ENCODE measurements at places on chromosomes 11 and 22.
A peak's percentile ranks its signal among the peaks of the same experiment; 100 is the strongest.

DNA sequence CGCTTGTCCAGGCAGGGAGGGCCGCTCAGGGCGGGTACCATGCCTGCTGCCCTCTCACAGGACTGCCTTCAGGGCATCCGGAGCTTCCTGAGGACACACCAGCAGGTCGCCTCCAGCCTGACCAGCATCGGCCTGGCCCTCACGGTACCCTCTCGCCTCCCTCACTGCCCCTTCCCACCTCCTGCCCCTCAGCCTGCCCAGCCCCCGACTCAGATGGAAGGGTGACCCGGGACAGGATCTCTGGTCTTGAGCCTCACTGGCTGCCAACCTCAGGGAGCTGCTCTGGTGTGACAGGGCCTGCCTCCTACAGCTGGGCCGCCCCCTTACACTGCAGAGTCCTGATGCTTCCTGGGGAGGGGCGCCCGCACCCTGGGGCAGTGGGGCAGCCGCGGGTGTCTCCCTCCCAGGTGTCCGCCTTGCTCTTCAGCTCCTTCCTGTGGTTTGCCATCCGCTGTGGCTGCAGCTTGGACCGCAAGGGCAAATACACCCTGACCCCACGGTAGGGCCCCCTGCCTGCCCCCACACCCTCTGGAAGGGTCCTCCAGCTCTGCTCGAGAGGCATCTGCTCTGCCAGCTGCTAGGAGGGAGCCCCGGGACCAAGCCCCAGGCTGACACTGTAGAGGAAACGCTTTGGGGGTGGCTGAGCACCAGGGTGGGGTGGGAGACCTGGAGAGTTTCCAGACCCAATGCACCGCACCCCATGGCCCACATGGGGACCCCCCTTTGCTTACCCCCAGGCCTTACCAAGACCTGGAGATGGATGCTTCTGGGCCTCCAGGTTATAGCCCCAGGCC lies 14.6 kb downstream of the TSPAN32 start:
- DNase-seq, result no peak

- DNase-seq, result no peak
Measured at GRCh38 chr22:33513388-33514338, 406.6 kb downstream of the LARGE1 start.

GRCh38 chr11:111123463-111124398 lies 121.8 kb upstream of the POU2AF2 start:
- DNase-seq, result no peak

- no peak for DNase-seq
Measured at GRCh38 chr22:28589102-28589750, 90.4 kb downstream of the TTC28 start.

DNA sequence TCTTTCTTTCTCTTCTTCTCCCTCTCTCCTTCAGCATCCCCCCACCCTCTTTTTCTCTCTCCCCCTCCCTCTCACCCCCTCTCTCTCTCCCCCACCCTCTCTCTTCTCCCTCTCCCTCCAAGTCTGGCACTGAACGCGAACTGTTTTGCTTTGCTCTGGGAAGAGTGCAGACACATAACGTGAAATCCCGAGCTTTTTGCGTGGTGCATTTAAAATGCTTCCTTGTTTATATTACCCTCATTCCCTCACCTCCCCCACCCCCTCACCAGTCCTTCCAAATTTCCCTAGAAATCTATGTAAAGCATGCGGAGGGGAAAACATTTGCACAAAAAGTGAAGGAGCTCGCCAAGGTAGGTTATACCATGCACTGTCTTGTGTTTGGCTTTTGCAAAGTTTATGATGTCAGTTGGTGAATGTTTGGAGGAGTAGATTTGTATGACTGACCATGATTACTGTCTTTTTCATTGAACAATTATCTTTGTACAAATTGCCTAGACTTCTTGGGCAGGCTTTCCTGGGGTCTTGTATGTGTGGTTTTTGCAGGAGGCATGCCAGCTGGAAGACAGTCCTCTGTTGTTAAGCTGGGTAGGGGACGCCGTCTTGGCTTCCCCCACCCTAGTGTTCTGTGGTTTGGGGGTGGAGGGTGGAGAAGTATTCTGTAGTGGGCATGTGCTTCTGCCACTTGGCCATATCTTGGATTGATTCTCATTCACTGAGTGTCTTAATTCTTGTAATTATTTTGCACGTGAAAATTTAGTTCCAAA lies 123.7 kb upstream of the HSD17B12 start:
- DNase-seq, result no peak

GRCh38 chr11:123362941-123363340 lies 67.1 kb upstream of the GRAMD1B start:
- no peak for DNase-seq

DNA sequence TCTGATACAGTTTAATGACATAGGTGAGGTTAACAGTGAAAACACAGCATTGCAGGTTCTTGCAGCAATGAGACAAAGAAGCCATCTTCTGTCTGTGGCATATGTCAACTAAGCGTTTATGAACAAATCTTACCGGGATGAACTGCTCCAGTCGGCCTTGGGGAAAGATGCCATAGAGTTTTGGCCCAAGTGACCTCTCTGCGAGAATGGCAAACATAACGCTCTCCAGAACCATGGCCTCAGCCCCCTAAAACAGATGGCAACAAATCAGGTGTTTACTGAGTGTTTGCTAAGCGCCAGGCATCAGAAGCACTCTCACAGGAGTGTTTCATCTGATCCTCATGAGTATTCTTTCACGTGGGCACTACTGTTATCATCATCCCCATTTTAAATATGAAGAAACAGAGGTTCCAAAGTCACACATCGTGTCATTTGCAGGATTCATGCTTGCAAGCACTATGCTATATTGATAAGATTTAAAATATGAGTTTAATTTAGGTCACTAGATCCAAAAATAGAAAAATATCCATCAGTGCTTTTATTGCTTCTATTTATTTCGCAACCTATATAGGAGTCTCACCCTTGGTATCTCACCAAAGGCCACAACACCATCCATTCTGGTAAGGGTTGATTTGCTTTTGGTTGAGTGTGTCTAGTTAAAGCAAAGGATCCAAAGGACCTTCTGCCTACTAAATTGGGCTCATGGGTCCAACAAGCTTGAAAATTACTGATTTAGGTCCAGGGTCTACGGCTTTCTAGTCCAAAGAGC lies 35.9 kb downstream of the TCIRG1 start:
- no peak for DNase-seq

DNA sequence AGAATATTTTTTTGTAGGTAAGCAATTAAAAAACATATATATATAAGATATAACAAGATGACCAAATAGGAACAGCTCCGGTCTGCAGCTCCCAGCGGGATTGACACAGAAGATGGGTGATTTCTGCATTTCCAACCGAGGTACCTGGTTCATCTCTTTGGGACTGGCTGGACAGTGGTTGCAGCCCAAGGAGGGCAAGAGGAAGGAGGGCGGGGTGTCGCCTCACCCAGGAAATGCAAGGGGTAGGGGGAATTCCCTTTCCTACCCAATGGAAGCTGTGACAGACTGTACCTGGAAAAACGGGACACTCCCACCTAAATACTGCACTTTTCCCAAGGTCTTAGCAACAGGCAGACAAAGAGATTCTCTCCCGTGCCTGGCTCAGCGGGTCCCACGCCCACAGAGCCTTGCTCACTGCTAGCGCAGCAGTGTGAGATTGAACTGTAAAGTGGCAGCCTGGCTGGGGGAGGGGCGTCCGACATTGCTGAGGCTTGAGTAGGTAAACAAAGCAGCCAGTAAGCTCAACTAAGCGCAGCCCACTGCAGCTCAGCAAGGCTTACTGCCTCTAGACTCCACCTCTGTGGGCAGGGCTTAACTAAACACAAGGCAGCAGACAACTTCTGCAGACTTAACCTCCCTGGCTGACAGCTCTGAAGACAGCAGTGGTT lies 163.8 kb downstream of the CWF19L2 start:
- DNase-seq, result no peak

DNA sequence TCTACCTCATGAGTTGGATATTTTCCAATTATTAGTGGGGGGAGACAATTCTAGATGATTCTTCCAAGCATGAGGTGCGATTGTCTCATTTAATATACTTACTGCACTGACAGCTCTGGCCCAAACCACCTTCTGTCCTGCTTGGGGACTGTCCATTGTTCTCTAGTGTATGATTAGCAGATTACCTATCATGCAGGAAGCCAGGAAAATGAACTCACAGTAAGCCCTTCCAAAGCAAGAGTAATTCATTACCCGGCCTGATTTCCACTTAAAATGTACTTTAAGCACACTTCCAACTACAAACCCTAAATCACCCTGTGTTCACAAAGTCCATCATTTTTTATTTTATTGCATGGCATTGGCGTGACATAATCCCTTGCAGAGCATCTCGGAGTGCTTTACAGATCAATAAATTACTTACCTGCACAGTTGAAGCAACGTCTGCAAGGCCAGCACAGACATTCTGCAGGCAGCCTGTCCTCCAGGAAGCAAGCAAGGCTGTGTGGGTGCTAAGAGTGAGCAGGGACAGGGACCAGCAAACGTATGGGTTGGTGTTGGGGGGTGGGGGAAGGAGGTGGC lies 838.2 kb downstream of the NTM start:
- DNase-seq, result no peak

DNA sequence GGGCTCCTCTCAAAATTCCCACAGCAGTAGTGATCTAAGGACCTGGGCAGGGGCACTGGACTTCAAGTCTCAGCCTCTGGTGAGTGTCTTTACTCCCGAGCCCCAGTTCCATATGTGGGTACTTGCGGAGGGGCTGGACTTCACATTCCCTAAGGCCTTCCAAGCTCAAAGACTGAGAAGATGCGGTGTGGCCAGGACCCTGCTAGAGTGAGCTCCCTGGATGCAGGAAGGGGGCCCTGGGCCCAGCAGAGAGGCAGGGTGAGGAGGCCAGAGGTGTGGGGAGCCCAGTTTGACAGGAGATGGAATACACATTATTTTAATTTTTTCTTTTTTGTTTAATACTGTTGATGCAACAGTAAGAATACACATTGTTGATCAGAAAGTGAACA lies 83.7 kb downstream of the IGLL1 start:
- DNase-seq, result no peak

- no peak for DNase-seq
Measured at GRCh38 chr22:23899042-23899745, 5.0 kb downstream of the MIF start.

DNA sequence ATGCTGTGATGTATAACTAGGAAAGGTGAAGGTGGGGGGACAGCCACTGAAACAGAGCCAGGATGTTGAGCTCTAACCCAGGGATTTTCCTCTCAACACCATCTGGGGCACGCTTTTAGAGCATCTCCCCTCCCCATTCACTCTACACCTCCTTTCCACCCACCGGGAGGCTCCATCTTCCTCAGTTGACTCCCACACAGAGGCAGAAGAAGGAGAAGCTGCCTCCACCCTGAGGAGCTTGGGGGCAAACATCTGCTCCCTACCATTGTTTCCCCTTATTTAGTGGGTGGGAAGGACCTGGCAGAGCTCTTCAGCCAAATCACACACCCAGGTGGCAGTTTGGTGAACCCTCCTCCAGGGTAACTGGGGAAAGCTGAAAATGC lies 50.0 kb upstream of the ADA2 start:
- DNase-seq, result no peak

GRCh38 chr11:70230840-70231710 lies 28.0 kb downstream of the FADD start:
- DNase-seq, result no peak

DNA sequence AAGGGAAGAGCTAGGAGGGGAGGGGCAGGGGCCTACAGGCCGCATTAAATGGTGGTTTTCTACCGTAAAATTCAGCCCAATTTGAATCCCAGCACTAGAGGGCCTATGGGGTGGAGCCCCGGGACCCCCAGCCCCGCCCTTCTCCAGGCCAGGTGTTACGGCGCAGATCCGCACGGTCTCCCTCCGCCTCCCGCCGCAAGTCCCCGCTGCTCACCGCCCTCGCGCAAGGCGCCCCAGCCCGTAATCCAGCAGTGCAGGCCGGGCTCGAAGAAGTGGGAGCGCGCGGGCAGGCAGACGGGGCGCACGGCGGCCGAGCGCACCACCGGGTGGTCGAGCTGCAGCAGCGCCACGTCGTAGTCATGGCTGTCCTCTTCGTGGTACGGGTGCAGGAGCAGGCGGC lies 17.3 kb downstream of the KCTD17 start:
- no peak for DNase-seq

GRCh38 chr11:107819361-107820014 lies 39.1 kb downstream of the SLC35F2 start:
- no peak for DNase-seq

GRCh38 chr11:69865707-69866106 lies 46.5 kb upstream of the FGF3 start:
- no peak for DNase-seq

- no peak for DNase-seq
Measured at GRCh38 chr22:49037701-49038245, 789.9 kb downstream of the BRD1 start.

DNA sequence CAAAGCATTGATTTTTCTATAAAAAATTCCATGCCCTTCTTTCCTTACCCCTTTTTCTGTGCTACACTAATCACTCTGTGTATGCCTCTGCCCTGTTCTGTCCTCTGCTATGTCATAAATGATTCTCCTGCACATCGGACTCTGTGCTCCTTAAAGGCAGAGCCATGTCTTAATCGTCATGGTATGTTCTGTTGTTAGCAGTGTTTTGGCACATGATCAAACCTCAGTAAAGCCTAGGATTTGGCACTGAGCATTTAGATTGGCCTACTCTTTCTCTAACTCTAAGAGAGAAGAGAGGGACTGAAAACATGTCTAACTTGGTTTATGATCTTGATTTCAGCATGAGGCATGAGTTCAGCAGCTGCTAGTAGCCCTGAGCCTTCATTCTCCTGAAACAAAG lies 266.9 kb downstream of the AASDHPPT start:
- no peak for DNase-seq

GRCh38 chr11:35145271-35145670 lies 6.3 kb downstream of the CD44 start:
- no peak for DNase-seq

GRCh38 chr11:41897991-41898390 lies 438.5 kb upstream of the LRRC4C start:
- no peak for DNase-seq

DNA sequence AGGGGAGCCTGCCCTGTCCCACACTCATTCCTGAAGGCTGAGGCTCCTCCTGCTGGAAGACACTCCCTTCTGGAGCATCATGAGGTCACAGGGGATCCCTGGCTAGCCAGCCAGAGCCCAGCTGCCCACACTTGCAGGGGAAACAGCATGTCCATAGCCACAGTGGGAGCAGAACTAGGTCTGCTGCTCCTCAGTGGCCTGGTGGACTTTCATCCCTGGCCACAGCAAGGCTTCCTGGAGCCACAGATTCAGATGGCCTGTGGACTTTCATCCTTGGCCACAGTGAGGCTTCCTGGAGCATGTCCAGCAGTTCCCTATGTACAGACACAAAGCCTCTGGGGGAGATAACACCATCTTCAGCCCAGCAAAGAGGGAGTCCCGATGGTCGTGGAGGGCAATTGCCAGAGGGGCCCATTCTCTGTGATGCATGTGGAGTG lies 5.9 kb upstream of the APOL6 start:
- no peak for DNase-seq

- DNase-seq, result no peak
Measured at GRCh38 chr11:9601037-9601875, 27.8 kb downstream of the WEE1 start.

- DNase-seq, result peak; percentile 63
Measured at GRCh38 chr11:57499413-57499982, 16.0 kb downstream of the SLC43A1 start.

DNA sequence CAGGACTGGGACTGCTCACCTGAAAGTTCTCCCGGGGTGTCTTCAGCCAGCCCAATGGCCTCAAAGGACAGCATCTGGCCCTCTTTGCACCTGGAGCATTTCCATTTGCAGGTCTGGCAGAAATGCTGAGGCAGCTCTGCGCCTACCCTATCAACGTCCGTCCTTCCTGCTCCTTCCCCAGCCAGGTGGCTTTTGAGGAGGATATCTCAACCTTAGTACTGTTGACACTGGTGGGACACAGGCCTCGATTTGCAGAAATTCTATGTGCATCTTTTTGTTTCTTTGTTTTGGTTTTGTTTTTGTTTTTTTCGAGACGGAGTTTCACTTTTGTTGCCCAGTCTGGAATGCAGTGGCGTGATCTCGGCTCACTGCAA lies 5.0 kb downstream of the MOGAT2 start:
- no peak for DNase-seq
